ENCODE measurements at places on chromosomes 2 and 18.

DNA sequence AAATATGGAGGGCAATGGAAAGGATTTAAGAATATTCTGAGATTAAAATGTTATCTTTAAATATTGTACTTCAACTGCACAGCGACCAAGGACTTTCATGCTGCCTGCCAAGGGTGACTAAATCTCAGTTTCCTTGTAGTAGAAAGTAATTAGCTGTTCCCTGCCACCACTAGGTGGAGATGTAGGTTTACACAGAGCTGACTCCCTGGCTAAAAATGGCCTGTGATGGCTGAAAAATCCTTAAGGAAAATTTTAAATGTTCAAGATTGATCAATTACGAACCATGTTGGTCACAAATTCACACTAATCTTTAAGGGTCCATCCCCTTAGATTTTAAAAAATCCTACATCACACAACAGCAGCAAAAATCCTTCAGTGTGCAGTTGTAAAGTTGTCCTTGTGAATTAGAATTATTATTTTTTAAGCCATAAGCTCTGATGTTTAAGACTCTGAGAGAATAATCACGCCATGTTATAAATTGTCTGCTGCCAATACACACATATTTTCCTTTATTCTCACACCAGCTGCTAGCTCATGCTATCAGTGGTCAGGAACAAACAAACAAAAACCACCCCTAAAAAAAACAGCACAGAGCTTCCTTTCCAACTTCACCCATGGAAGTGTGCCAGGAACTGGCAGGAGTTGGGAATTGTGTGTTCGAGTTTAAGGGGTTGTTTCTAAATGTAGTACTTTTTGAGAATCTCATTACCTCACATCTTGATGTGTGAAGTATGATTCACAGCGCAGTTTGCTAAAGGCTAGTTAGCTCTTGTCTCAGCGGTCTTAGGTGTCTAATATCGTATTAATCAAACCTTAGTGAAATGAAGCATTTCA is 399.8 kb downstream of the TMEM182 start:
- peak; percentile 43 for DNase-seq

DNA sequence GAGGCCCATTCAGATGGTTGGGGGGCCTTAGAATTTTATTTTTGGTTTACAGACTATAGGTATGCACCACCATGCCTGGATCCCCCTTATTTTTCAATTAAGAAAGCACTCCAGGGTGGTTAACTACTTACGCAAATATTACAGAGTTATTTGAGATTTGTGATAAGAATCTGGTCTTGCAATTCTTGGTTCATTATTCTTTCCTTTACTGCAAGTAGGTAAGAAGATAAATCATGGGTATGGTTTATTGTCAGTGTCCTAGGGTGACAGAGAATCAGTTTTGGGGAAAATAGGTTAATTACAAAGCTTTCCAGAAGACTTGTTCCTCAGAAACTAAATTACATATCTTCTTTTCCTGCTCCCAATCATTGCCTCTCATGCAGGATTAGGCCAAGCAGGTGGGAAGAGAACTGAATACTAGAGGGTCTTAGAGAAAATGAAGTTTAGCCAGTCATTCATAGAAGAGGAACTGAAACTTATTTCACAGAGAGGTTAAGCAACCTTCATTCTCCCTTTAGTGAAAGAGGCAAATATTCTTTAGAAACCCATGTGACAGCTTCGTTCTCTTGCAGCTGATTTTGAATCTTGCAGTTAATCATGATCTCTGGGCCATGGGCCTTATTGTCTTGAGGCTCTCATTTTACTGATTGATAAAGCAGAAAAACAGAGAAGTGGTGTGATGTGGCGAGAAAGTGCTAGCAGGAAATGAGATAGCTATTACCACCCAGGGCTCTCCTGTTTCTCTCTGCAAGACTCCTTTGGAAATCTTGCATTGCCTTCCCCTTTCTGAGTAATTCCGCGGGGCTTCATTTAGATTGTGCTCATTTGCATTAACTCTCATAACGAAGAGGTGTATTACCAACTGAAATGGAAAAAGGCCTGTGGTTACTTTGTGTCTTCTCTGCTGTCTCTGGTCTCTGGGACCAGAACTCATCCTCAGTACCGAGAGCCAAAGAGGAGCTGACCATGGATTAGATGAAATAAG is 44.8 kb upstream of the ARHGAP25 start:
- peak; percentile 88 for DNase-seq

DNA sequence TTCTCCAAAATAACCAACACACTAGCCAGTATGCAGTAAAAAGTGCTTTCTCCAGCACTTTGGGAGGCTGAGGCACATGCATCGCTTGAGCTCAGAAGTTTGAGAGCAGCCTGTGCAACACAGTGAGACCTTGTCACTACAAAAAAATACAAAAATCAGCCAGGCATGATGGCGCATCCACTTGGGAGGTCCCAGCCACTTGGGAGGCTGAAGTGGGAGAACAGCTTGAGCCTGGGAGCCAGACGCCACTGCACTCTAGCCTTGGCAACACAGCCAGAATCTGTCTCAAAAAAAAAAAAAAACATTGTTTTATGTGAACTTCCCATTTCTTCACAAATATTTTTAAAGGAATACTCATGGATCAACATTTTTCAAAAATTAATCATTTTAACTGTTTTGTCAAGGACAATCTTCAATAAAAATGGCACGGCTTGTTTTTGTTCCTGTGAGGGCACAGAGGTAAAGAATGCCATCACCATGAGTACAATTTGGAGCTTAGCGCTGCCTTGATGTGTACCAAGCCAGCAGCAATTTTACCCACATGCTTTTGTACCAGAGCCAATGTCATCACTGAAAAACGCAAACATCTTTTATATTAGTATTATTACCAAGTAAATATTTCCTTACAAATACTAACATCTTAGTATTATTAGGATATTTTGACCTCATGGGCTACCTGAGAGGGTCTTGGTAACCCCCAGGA is 26.7 kb downstream of the RAB1A start:
- DNase-seq: no peak

DNA sequence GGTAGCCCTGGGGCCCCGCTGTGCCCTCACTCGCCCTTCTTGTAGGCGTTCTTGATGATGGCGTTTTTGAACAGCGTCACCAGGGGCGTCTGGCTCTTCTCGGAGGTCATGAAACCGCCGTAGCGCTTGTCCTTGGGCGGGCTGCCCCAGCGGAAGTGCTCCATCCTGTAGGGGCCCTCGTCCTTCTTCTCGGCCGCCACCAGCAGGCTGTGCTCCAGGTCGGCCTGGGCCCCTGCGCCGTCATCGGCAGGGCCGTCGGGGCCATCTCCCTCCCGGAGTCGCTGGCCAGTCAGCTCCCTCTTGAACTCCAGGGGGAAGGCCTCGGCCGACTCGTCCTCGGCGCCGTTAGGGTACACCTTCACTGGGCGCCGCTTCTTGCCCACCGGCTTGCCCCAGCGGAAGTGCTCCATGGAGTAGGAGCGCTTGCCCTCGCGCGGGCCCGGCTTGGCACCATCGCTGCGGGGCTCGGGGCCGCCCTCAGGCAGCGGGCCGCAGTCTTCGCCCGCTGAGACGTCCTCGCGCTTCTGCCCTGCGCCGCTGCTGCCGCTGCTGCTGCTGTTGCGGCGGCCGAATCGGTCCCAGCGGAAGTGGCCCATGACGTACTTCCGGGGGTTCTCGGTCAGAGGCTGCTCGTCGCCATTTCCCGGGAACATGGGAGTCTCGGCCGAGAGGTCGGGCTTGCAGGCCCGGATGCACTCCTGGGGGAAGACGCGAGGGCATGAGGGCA is 7.2 kb downstream of the POMC start:
- no peak for DNase-seq

GRCh38 chr2:160555420-160556071 is 61.9 kb upstream of the RBMS1 start:
- no peak for DNase-seq

GRCh38 chr2:111910609-111911277 is 12.3 kb downstream of the MERTK start:
- DNase-seq: no peak

GRCh38 chr2:207357216-207357615 is 172.5 kb upstream of the CREB1 start:
- DNase-seq: no peak

- DNase-seq: no peak
Observed at GRCh38 chr2:238346544-238346943, 26.2 kb downstream of the TRAF3IP1 start.

DNA sequence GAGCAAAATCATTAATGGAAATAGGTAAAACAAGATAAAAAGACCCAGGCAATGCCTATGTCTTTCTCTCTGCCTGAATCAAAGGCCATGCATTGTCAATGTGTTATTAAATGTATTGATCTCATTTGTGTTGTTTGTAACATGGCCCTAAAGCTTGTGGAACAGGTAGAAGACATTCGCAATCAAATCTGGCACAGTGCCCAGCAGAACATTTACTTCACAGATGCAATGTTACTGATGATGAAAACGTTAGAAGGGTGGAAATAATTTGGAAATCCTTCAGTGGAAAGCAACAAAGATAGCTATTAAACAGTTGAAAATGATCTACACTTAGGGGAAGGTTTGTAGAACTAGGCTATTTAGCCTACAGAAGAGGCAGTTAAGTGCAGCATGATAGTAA is 368.2 kb downstream of the EPHA4 start:
- DNase-seq: no peak

- DNase-seq: peak; percentile 54
Observed at GRCh38 chr2:96233880-96234316, 25.3 kb upstream of the STARD7 start.

GRCh38 chr2:212843409-212844199 is 305.0 kb upstream of the ERBB4 start:
- peak; percentile 51 for DNase-seq

DNA sequence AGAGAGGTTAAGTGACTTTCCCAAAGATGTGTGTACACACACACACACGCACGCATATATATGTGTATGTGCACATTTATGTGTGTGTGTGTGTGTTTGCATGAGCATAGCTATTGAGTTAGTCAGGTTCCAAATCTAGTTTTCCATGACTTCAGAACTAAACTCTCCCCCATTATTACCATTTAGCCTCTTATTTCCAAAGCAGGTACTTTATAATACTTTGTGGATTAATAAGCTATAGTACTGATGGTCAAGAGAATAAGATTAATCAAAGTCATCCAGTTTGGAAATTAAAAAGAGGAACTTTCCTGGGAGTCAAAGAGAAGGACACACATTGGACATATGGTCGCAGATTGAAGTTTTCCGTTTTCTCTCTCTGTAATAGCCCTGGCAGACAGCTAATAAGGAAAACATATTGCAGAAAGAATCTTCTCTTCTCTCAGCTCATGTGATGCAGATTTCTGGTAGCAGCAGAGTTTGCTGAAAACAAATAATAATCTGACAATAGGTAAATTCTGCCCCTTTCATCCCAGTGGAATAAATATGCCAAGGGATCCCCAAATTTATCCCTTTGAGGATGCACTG is 410.9 kb upstream of the TCF4 start:
- DNase-seq: no peak

DNA sequence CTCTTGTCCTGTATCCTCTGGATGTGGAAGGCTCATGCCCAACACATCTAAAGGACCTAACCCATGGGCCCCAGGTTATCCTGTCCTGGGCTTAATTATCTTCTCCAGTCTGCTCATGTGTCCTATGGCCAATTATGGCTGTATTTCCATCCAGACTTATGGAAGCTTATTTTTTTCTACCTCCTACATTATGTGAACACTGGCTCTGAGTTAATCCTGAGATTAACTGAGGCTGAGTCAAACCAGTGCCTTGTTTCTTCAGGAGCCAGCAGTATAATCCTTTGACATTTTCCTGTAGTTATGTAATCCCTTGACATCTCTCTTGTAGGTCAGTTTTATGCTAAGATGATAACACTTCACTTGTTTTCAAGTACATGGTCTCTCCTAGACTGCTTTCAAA is 213.6 kb downstream of the PMAIP1 start:
- no peak for DNase-seq
